EH (cell line): ENCODE measurements at places on chromosomes 12 and 14.

GRCh38 chr12:55692631-55693322 is 14.9 kb downstream of the ITGA7 start:
- no peak for DNase-seq

GRCh38 chr12:94532490-94533422 is 73.1 kb upstream of the CEP83 start:
- DNase-seq, result peak; percentile 68

DNA sequence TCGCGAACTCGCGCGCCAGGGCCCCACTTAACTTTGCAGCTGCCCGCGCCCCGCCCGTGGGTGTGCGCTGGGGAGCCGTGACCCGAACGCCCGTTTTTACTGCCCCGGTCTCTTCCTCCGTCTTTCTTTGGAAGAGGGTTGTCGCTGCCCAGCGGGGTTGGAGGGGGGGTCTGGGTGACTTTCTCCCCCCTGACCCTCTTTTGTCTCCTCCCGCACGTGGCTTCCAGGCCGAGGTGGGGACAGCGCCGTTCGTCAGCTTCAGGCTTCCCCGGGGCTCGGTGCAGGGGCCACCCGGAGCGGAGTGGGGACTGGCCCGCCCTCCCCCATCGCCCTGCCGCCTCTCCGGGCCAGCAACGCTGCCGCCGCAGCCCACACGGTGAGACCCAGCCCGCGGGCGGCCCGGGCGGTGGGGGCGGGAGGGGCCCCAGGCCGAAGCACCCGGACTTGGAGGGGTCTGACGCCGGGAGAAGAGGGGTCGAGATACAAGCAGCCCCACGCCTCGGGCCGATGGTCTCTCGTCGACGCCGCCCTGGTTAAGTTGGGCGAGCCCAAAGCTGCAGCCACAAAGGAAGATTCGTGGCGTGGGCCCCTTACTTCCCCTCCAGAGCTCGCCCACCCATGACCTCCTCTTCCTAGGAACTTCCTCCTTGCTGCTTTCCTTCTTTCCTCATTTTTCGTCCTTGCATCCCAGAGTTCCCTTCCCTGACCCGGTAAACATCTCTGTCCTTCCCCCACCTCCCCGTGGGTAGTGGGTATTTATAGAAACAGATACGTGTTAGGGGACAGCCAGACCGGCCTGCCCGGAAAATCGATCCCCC is 1.2 kb downstream of the DYRK2 start:
- peak; percentile 55 for DNase-seq

DNA sequence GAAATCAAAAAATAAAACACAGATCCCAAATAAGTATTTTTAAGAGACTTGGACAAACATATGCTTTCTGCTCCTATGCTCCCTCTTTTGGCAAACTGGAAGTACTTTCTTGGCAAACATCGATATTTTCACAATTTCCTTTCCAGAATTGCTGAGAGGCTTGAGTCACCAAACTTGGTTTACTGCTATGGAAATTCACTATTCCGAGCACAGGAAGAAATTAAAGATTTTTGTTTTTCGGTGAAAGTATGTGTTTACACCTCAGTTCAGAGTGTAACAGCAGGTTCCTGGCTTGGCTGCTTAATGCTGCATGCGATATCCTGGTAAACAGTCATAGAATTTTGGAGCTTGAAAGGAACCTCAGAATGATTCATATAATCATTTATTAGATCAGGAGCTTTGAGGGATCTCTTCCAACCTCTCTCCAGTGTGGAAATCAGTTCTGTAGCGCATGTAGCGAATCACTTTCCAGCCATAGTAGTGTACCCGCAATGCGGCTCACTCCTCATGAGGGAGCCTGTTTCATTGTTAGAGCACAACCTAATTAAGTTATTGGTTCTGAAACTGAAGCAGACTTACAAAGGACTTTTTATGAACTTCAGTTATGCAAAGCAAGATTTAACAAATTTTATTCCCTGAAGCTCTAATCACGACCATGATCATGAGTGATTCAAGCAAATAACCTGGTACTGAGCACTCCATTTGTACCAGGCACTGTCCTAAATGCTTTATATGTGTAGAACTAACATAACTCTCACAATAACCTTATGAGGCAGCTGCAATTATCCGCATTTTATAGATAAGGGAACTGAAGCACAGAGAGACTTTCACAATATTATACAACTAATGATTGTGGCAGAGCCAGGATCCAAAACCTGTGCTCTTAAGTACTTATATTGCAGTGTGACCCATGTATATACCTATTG is 56.4 kb upstream of the ATP2A2 start:
- peak; percentile 86 for DNase-seq

GRCh38 chr12:100266585-100266834 is 369 bp downstream of the DEPDC4 start:
- DNase-seq, result no peak

GRCh38 chr12:42104087-42104486 is 40.6 kb downstream of the GXYLT1 start:
- DNase-seq, result no peak

DNA sequence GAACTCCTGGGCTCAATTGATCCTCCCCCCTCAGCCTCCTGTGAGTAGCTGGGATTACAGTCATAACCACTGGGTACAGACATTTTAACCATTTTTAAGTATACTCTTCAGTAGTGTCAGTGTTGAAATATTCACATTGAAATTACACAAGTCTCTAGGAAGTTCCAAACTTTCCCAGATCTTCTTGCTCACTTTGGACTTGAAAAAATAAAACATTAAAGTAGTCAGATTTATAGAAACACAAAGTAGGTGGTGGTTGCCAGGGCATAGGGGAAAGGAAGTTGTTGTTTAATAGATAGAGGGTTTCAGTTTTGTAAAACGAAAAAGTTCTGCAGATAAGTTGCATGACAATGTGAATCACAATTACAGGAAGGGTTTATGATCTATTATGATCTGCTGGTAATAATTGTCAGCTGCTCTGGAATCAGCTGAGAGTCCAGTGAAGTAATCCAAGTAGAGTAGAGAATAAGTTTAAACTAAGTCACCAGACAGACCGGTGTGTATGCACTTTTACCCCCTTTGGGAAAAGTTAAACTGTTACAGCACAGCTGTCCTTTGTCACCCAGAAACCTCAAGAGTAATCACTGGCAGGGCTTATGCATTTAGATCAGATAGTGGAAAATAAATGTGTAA is 27.4 kb downstream of the PCNX1 start:
- peak; percentile 72 for DNase-seq

DNA sequence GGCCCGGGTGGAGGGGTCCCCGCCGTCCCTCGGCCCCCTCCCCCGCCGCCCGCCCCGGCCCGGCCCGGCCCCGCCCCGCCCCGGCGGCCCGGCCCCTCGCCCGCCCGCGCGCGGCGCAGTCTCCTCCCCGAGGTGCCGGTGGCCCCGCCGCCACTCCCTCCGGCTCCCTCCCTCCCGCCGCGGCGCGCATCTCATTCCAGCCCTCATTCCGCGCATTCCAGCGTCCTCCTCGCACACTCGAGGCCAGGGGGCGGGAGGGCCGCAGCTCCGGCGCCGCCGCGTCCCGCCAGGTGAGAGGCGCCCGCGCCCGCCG is at the start of gene TEAD4:
TSS of gene TEAD4 (plus strand) at position 206 of the 313 bp plus-strand sequence.
- DNase-seq, result peak; percentile 90

DNA sequence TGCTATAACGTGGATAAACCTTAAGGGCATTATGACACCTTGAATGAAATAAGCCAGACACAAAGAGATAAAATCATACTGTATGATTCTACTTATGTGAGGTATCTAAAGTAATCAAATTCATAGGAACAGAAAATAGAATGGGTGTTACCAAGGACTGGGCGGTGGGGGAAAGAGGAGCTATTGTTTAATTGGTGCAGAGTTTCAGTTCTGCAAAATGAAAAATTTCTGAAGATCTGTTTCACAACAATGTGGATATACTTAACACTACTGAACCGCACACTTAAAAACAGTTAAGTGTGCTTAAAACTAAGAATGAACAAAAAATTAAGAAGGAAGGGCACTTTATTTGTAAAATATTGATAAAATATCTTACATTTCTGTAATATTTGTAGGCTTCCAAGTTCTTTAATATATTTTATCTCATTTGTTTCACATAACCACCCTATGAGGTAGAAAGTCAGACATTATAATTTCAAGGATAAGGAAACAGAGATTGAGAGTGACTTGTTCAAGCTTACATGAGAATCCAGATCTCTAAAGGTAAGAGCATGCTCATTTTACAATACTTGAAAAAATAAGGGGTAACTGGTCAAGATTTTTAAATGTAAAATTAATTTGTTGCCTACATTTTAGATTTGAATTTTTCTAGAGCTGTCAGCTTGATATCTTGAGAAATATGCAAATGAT is 14.9 kb downstream of the LTA4H start:
- no peak for DNase-seq

GRCh38 chr12:132610866-132611602 is 652 bp upstream of the LRCOL1 start:
- no peak for DNase-seq

- no peak for DNase-seq
Measured at GRCh38 chr14:75724414-75725204, 63.6 kb downstream of the TTLL5 start.

DNA sequence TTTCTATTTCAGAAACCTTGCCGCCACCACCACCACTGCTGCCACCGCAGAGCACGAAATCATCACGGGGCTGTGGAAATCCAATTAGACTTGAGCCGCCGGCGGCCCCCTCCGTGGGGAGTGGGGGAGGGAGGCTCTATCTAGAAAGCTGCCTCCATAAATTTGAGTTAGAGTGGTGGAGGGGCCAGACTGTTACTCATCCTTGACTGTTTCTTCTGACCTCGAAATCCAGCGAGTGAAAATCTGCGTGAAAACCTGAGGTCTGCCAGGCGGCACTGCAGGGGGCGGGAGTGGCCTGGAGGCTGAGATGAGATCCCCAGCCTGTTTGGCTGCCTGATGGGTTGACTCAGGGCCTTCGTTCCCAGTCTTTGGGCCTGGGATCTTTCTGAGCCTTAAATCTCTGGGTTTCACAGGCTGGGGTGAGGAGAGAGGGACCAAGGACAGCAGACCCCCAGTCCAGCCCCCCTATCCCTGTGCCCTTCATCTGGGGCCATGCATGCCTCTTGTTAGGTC is 29.9 kb downstream of the TSPAN9 start:
- peak; percentile 81 for DNase-seq

DNA sequence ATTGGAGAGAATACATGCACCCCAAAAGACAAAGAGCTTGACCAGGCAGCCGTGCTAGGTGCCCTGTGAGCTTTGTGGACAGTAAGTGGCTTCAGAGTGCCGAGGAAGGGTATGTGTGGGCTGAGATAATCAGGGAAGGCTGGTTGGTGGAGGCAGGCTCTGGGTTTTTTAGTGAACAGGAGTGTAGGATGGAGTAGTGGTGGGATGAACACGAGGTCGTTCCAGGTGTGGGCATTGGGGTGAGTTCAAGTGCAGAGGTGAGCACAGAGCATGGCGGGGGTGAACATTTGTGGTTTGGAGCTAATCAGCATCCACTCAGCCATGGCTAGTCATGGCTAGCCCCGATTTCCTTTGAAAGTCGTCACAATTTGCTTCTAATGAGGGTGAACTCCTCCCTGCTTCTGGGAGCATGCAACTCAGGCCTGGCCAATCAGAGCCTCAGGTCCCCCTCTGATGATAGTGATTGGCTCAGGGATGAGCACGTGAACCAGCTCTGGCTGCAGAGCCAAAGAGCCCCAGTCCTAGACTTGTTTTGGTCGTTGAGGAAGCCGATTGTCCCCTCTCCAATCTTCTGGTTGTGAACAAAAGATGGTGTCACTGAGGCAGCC is 40.7 kb upstream of the TCL1B start:
- no peak for DNase-seq

- no peak for DNase-seq
Measured at GRCh38 chr12:94557746-94558295, 92.5 kb downstream of the TMCC3 start.

DNA sequence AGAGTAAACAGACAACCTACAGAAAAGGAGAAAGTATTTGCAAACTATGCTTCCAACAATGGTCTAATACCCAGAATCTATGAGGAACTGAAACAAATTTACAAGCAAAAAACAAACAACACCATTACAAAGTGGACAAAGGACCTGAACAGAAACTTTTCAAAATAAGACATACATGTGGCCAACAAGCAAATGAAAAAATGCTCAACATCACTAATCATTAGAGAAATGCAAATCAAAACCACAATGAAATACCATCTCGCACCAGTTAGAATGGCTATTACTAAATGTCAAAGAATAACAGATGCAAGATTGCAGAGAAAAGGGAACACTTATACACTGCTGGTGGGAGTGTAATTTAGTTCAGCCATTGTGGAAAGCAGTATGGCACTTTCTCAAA is 125.8 kb downstream of the C12orf42 start:
- DNase-seq, result no peak

DNA sequence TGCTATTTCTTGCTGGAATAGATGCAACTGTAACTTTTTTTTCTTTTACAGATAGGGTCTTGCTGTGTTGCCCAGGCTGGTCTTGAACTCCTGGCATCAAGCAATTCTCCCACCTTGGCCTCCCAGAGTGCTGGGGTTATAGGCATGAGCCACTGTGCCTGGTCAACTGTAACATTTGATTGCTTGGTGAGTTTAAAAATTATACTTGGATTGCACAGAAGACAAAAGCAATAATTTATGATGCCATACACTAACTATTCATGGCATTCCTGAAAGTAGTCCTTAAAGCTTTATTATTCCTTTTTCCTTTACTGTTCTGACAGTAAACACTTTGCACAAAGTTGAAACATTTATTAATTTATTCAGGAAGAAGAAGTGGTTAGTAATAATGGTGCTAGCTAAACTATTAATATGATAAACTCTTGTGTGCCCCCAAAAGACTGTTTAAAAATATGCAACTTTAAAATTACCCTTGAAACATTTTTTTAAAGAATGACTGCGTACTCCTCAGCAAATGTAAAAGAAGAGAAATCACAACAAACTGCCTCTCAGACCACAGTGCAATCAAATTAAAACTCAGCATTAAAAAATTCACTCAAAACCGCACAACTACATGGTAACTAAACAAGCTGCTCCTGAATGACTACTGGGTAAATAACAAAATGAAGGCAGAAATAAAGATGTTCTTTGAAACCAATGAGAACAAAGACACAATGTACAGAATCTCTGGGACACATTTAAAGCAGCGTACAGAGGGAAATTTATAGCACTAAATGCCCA is 8.3 kb downstream of the PTPRB start:
- DNase-seq, result peak; percentile 57

DNA sequence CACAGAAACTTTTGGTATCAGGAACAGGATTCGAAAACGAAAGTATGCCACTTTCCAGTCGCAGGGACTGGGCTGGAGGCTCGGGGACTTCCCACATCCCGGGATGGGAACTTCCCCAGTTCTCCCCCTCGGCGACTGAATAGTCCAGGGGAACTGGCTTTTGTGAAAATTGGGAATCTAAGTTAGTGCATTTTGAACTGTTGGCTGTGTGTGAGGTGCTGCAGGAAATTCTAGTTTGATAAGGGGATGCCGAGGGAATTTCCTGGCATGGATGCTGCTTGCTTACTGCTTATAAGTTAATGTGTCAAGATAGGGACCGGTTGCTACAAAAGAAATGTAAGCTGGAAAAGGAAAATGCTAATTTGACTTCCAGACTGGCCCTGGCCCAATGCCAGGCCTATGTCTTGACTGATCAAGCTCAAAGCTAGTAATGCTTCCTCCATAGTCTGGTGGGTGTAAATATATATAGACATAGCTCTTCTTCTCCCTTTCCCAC is 73.4 kb upstream of the EIF5 start:
- DNase-seq, result peak; percentile 66
